Common myeloid progenitor, CD34-positive (primary cell): ENCODE measurements at places on chromosomes 12 and 14.

DNA sequence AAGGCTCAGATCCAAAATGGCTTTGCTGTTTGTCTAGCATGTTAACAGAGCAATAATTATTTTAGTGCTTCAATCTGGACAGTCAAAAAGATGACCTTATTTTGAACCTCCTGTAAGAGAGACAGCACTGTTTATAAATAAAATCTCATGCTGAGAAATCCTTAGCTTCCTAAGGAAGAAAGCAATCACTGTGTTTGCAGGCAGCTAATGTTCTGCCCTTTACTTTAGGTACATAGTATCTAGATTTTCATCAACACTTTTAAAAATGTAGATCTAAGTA, 105.3 kb downstream of the PRKD1 start:
- no peak for DNase-seq

DNA sequence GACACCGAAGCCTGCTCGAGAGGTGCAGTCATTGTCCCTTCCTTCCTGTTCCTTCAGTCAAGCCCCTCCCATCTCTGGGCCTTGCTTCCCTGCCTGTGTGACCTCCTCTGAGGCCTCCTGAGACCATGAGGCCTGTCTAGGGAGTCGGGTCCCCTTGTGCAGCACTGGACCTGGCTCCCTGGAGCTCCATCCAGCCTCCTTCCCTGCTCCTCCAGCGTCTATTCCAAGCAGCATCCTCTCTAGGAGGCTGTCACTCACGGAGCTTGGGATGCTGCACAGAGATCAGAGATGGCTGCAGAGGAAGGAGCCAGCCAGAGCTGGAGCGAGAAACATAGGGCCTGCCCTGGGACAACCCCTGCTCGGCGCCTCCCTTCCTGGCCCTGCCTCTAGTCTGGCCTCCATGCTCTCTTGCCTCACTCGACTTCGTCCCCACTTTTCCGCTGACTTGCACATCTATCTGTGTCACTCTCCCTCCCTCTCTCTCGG, 142.7 kb downstream of the BCL11B start:
- DNase-seq, result no peak

- DNase-seq, result peak; percentile 62
Measured at GRCh38 chr14:75230140-75230792, 48.4 kb upstream of the FOS start.

GRCh38 chr12:79956896-79957295, 22.0 kb upstream of the PPP1R12A start:
- no peak for DNase-seq

- DNase-seq, result no peak
Measured at GRCh38 chr12:89844539-89844938, 135.9 kb upstream of the ATP2B1 start.

DNA sequence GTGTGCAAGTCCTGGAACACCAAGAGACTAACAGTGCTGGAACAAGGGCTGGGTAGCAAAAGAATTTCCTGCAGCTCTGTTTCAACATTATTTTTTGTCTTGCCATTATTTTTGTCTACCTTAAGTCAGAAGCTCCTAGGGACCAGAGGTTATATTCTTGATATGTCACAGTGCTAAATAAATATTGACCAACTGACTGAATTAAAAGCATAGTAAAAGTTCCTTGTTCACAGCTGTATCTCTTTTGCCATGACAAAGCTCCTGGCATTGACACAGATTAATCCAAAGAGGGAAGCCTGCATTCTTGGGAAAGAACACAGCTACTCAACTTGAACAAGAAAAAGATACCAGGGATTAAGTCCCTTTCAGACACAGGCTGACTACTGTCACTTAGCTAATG, 136.5 kb downstream of the SPTSSA start:
- DNase-seq, result no peak

DNA sequence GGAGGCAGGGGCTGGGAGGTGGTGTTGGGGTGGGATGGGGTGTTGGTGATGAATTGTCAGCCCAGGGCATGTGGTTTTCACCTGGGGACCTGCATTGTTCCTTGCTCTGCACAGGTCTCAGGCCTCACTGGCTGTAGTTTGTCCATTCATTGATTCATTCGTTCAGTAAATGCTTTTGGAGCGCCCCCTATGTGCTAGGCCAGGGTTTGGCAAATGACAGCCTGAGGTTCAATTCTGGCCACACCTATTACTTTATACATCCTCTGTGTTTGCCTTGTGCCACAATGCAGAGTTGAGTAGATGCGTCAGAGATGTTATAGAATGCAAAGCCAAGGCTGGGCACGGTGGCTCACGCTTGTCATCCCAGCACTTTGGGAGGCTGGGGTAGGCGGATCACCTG, 4.7 kb downstream of the ADCK1 start:
- peak; percentile 2 for DNase-seq

GRCh38 chr12:99847936-99848335, 136.8 kb downstream of the ANKS1B start:
- no peak for DNase-seq

DNA sequence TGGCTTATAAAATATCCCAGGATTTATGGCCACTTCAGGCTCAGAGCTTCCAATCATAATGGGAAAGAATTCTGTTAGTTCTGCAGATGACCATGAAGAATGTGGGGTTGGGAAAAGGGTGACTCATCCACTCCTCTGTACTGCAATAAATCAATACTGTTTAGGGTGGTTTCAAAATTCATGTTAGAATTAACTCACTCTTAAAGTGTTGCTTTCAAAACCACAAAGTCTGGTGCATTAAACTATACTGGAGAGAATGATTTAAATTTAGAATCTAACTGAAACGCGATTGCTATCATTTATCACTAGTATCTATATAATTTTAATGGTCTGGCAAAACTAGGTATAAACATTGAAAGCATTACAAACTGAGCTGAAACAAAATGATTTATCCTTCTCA, 798 bp downstream of the CCDC198 start:
- no peak for DNase-seq

DNA sequence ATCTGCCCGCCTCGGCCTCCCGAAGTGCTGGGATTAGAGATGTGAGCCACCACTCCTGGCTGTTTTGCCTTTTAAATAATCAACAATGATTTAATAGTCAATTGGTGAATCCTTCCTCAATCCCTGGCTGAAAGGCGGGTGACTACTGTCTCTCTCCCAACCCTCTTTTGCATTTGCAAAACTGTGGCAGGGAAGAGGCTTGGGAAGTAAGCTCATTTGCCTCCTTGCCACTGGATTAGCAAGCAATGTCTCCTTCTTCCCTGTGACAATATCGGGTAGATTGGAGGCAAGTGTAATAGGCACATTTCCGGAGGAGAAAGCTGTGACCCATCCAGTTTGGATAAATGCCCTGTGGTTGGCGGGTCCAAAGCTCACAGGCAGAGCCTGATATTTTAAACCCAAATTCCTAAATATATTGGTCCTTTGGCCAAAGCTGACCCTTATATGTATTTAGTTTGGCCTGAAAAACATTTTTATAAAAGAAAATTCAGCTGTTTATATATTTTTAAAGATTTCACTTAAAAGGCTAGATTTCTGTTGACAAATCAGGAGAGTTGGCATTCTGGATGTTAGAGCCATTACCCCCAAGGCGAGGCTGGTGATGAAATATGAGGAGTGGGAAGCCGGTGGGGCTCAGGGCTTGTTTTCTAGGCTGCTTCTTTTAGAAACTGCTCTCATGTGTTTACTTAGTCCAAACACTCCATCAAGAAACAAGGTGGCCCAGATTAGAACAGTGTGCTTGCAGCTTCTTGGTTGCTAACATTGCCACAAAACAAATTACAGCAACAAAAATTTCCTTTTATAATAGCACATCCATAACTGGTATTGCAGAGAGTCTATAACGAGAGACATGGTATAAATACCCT, 646.9 kb upstream of the TMEM132C start:
- DNase-seq, result no peak

- DNase-seq, result no peak
Measured at GRCh38 chr14:92012121-92012748, 27.6 kb downstream of the TRIP11 start.

DNA sequence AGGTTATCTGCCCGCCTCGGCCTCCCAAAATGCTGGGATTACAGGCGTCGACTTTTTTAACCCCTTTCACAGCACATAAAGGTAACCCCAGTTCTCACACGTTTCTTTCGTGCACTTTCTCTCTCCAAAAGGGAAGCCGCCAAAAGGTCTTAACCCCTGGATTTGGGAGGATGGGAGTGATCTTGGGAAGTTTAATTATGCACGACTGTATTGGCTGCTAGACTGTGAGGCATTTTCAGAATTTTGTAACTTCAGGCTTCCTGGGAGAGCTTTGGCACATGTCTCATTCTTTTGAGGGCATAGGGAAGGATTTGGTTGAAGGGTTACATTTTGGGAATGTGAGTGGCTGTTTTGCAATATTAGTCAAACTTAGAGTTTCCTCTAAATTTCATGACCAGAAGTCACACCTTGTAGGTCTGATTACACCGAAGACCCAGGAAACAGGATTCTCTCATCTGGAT, 1.4 kb upstream of the SMARCC2 start:
- DNase-seq, result no peak

- DNase-seq, result no peak
Measured at GRCh38 chr12:102569803-102570202, 89.4 kb upstream of the IGF1 start.

DNA sequence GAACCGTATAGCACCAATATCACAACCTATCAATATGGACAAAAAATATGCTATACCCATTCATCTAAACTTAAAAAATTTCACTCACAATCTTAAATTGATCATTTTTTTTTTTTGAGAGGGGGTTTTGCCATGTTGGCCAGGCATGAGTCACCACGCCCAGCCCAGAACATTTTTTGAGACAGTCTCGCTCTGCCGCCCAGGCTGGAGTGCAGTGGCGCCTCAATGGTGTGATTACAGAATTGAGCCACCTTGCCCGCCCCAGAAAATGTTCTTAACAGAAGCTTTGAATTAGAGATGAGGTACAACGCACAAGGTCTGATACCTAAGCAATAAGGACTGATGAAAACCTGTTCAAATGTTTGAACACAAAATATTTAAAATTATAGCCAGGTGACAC, 15.8 kb upstream of the ATP5F1B start:
- DNase-seq, result no peak
